ENCODE measurements at places on chromosomes 11 and 22.

DNA sequence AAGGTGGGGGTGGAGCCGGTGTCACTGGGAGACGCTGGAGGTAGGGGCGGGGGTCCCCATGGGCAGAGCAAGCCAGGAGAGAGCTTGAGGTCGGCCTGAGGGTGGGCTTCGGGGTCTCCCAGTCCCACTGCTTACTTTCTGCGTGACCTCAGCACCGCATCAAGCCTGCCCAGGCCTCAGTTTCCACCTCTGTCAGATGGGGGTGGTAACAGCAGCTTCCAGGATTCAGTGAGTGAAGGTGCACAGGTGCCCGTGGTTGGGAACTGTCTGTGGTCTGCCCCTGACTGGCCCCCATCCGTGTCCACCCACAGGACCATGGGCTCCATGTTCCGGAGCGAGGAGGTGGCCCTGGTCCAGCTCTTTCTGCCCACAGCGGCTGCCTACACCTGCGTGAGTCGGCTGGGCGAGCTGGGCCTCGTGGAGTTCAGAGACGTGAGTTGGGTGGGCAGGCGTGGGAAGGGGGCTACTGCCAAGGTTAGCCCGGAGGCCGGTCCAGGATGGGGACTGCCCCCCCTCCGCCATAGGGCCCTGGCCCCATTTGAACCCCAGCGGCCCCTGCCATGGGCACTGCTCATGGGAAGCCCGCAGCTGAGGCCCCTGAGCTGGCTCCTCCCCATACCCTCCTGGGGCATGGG lies 2.2 kb downstream of the TCIRG1 start:
- DNase-seq: no peak

- DNase-seq: no peak
Observed at GRCh38 chr11:81647374-81647773, 1086.3 kb downstream of the FAM181B start.

- no peak for DNase-seq
Observed at GRCh38 chr11:62611705-62612365, 740 bp downstream of the EML3 start.

DNA sequence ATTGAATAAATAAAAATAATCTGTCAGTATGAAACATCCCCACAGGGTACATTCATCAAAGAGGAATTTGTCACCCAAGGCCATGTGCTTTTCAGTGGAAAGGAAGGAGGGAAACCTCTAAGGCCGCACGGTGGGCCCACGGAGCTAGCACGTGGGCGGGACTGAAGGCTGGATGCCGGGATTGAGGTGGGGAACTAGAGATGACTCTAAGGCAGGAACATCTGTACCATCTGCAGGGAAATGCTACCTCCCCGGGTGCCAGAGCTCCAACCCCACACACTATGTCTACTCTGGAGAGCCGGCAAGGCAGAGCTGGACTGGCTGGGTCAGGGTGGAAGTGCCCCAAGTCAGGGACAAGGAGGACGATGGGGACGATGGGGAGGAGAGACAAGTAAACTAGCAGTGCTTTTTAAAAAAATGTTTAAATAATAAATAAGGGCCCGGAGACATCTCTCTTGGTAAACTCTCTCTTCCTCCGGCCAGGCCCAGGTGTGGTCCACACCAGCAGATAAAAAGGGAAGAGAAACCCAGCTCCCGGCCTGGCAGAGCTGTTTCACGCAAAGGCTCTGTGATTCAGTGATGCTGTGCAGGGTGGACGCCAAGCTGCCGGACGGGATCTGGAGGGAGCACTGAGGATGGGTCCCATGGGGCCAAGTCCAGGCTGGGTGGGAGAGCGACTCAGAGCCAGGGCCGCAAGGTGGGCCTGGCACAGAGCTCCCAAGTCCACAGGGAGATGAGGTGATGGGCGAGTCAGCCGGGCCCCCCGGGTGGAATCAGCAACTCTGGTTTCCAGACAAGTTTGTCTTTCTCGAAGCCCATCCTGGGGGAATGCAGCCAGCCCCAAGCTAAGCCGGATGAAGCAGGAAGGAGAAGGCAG lies 5.8 kb downstream of the LIF start:
- no peak for DNase-seq

GRCh38 chr11:34251589-34251980 lies 106.2 kb downstream of the ABTB2 start:
- DNase-seq: peak; percentile 37

GRCh38 chr11:123159183-123159857 lies 35.7 kb downstream of the CLMP start:
- no peak for DNase-seq

Measured in A172 (cell line).